Islet precursor cell (in vitro differentiated cells): ENCODE measurements at places on chromosomes 3 and 15.

- DNase-seq: no peak
Measured at GRCh38 chr3:66066963-66067617, 28.4 kb upstream of the MAGI1 start.

DNA sequence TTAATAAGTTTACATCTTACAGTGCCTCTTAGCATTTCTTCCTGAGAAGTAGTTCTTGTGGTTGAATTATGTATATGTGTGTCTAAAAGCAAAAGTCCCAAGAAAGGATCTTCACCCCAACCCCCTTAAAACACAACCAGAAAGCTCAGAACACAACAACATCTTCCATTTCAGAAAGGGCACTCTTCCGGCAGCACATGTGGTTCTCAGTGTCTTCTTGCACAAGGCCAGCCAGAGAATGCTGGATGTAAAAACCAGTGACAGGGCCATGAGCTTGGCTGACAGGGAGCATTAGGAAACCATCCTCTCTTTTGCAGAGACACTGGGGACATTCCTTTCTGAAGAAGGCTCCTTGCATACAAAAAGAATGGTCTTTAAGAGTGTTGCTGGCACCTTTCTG, 45.0 kb downstream of the EEFSEC start:
- DNase-seq: no peak

DNA sequence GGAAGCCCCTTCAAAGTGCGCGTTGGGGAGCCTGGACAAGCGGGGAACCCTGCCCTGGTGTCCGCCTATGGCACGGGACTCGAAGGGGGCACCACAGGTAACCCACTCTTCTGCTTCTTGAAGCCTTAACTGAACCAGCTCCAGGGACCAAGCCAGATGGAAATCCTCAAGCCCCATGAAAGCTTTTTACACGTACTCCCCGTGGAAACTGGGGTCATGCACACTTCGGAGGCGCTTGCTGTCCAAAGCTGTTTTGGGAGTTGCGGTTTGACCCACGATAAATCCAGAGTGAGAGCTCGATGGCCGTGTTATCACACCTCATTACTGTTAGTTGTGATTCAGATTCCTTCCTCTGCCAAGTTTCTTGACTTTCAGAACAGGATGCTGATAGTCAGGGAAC, 47.5 kb downstream of the DNASE1L3 start:
- DNase-seq: no peak

DNA sequence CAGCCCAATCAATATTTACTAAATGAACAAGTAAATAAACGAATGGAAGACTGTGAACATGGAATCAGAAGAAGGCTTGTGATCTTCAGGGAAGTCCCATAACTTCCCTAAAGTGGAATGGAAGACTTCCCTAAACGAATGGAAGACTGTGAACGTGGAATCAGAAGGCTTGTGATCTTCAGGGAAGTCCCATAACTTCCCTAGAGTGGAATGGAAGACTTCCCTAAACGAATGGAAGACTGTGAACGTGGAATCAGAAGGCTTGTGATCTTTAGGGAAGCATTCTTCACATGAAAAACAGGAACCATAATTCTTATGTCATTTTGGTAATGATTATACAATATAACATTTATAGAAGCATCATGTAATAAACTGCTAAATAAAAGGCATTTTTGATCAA, 38.8 kb downstream of the EOGT start:
- DNase-seq: no peak

DNA sequence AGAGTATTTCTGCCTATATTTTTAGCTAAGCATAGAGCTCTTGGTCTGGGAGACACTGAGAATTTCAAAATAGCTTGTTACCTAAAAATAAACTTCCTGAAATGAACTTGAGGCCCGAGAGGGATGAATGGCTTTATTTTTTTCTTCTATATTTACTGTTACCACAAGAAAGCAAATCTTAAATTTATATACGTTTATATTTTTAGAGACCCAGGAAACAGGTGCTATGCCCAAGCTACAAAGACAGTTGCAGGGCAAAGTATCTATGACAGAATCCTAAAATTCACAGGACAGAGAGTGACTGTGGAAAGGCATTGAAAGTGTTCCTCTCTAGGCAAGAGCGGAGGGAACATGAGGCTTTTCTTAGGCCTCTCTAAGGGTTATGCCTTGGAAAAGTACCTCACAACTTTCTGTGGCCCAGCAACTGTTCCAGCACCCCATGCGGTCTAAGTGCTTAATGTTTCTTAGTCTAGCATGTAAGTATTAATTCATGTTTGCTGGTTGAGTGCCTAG, 36.5 kb downstream of the TGFBR2 start:
- no peak for DNase-seq

- no peak for DNase-seq
Measured at GRCh38 chr15:88930579-88930978, 17.4 kb upstream of the MFGE8 start.

- no peak for DNase-seq
Measured at GRCh38 chr3:114722530-114722929, 424.6 kb downstream of the ZBTB20 start.
